ENCODE measurements at places on chromosomes 6 and 20.

- no peak for DNase-seq
Measured at GRCh38 chr20:56893226-56893917, 264.3 kb downstream of the TFAP2C start.

- DNase-seq = no peak
Measured at GRCh38 chr6:75290136-75290945, 5.7 kb upstream of the TMEM30A start.

GRCh38 chr6:40442591-40442990 lies 144.6 kb downstream of the LRFN2 start:
- DNase-seq = no peak

GRCh38 chr6:81876971-81877370 lies 124.5 kb upstream of the TENT5A start:
- DNase-seq = no peak

GRCh38 chr20:59006864-59007664 lies at the start of gene CTSZ:
Gene CTSZ (minus strand): TSS chr20:59007254. CDS start chr20:59007128, 126 bp downstream.
- peak; percentile 40 for DNase-seq

- no peak for DNase-seq
Measured at GRCh38 chr6:35745509-35745908, 8.7 kb downstream of the ARMC12 start.

GRCh38 chr6:147132889-147133288 lies 71.3 kb upstream of the STXBP5 start:
- no peak for DNase-seq

DNA sequence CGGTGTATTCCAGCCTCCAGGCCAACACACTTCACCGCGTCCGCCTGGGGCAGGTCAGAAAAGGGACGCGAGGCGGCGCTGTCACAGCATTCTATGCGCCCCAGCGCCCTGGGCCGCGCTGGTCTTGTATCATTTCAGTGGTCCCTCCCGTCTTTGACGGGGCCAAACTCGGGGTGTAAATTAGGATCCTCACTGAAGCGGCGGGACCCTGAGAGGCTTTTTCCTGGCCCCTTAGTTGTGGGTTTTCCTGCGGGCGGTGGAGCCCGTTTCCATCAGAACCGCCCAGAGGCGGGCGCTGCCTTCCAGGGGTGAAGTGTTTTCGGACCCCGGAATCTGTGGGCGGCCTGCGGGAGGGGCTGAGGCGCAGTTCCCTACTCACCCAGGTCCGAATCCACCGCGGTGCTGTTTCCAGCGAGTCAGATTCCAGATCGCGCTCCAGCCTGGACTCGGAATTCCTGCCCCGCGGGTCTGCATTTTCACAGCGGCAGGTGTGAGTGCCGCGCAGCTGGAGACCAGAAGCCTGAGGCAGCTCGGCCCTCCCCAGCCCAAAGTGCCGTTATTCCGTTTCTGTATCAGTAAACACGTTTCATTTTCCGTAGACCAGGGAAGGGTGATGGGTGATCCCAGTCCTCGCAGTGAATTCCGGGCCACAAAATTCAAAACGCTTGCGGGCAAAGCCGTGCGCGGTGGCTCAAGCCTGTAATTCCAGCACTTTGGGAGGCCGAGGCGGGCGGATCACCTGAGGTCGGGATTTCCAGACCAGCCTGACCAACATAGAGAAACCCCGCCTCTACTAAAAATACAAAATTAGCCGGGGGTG lies 3.9 kb upstream of the MICB start:
- DNase-seq = peak; percentile 76

DNA sequence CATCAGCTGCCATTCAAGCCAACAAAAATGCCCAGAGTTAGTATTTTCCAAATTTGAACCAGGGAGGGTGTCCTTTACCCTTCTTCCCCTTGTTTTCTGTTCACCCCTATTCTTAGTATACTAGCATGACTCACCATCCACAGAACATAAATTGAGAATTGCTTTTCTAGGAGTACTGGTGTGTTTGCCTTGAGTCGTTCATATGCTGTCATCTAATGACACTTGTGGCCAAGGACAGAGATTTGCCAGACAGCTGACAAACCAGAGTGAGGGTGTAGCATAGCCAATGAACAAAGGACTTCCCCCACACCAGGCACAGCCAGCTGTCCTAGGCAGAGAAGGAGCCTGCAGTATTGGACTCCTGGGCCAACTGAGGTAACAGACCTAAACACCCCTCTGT lies 62.2 kb downstream of the FILIP1 start:
- no peak for DNase-seq

DNA sequence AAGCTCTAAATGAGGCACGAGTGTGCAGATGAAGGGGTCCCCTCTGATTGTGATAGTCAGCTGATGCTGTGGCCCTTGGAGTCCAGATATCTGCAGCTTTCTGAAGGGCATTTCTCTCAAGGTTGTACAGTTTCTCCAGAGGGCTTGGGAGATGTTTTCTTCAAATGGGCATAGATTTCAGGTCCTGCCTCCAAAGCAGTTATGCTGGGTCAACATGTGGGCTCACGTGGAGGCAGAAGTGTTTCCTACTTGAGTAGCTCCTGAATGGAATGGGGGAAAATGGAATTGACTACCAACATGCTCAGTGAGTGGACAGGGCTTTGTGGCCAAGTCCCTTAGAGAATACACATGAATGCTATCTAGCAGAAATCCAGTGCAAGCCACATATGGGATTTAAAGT lies 360.7 kb downstream of the SAMD5 start:
- DNase-seq = no peak

GRCh38 chr20:57948180-57948955 lies 238.6 kb upstream of the PMEPA1 start:
- no peak for DNase-seq

GRCh38 chr6:6823030-6823429 lies 234.5 kb downstream of the LY86 start:
- no peak for DNase-seq

GRCh38 chr6:166245148-166245547 lies 63.0 kb downstream of the PRR18 start:
- no peak for DNase-seq

DNA sequence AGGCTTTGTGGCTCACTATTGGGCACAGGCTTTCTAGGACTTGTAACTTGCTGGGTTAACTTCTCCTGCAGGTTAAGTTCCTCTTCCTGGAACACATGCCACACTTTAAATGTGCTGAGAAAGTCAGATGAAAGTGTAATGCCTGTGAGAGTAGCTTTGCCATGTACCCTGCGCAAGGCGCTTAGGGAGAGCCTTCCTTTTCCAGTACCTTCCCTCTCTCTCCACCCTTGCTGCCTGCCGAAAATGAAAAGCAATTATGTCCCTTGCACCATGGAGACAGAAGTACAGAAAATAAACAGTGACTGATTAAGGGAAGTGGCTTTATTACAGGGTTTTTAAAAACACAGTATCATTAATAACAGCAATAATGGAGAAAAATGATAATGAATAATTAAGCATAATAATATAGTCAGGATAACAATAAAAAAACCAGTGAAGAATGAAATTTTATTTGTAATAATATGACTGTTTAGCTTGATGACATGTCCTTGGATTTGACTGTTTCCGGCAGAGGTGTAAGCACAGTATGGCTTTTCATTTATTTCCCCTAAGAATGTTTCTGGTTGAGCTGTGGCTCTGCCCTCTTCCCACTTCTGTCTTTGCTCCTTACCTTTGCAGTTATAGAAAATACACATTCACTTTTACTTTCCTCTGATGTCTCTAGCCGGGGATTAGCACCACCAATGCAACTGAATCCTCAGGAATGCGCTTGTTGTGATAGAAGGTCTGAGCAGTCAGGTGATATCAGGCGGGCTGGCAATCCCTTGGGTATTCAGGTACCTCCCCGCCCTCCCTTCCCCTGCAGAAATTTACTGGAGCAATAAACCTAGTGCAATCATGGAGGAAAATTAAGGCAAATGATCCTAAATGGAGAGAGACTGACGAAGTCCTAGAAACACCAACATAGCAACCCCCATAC lies 472.3 kb upstream of the CITED2 start:
- no peak for DNase-seq

- no peak for DNase-seq
Measured at GRCh38 chr20:63538204-63539091, 1.3 kb upstream of the PTK6 start.

DNA sequence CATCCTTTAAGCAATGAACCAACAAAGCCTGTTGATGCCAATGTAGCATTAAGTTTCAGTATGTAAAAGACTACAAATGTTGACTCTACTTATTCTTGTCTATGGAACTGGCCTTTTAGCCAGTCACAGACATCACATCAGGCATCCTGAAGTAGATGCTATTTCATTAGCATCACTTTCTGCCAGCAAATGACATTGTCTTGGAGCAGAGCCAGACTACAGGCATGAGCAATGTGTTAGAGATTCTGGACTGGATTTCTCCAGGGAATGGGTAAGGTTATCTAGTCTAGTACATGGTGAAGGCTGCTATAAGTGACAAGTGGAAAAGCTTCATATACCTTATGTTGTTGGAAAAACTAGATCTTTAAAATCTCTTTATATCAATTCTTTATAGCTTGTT lies 142.9 kb downstream of the ADGRB3 start:
- DNase-seq = no peak

GRCh38 chr6:79808921-79809320 lies 138.4 kb downstream of the ELOVL4 start:
- no peak for DNase-seq

GRCh38 chr20:23232219-23232581 lies 118.4 kb upstream of the NXT1 start:
- DNase-seq = no peak

DNA sequence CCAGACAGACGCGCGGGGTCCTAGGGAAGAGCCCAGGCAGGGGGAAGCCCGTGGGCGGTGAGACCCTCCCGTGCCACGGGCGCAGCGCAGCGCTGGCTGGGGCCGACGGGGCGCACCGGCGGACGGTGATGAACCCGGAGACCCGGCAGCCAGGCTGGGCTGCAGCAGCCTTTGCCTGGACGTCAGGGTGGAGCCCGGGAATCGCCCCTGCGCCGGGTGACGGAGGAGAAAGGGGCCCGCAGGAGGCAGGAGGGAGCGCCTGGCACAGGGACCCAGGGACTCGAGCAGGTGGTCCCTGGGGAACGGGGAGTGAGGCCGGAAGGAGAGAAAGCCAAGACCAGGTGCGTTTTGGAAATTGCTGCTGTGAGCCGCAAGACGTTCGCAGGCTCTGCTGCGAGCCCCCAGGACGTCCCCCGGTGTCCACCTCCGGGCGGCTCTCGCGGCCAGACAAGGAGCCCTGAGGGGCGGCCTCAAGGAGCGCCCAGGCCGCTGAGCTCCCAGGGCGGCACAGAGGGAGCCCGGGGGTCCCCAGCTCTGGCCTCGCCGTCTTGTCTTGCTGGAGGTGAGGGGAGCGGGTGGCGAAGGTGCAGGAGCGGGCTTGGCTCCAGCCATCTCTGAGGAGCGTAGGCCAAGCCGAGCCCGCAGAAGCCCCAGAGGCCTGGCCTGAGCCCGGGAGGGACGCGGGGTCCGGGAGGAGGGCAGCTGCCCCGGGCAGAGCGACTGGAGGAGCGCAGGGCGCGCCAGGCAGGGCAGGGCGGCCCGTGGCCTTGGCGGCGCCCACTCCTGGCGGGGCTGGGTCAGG lies 191.2 kb upstream of the PDE10A start:
- DNase-seq = no peak

- no peak for DNase-seq
Measured at GRCh38 chr6:168160506-168161370, 81.7 kb upstream of the FRMD1 start.

DNA sequence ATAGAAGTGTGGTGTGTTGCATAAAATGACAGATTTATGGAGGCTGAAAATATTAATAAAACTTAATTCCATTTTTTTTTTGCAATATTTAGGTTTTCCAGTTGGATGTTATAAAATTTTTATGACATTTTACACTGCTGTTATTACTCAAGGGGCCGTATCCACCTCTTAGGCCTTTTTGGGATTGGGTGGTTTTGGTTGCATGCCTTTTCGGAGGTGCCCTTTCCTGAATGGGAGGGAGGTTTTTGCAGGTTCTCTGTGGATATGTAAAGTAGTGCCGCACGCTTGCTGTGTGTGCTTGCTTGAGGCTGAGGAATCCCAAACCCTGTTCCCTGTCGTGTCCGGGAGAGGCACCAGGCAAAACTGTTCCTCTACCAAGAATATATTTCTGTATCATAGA lies 6.8 kb downstream of the ARID1B start:
- no peak for DNase-seq

- no peak for DNase-seq
Measured at GRCh38 chr20:49790077-49790798, 22.4 kb upstream of the SLC9A8 start.

GRCh38 chr6:83051377-83052172 lies 14.1 kb downstream of the UBE3D start:
- DNase-seq = no peak

GRCh38 chr6:168632694-168633093 lies 191.7 kb downstream of the SMOC2 start:
- no peak for DNase-seq

GRCh38 chr6:45746046-45746445 lies 269.6 kb downstream of the CLIC5 start:
- no peak for DNase-seq

- no peak for DNase-seq
Measured at GRCh38 chr6:37556881-37557644, 57.4 kb upstream of the CCDC167 start.

GRCh38 chr20:6269168-6269873 lies 146.5 kb upstream of the FERMT1 start:
- DNase-seq = no peak
